ENCODE measurements at places on chromosomes 13 and 19.

DNA sequence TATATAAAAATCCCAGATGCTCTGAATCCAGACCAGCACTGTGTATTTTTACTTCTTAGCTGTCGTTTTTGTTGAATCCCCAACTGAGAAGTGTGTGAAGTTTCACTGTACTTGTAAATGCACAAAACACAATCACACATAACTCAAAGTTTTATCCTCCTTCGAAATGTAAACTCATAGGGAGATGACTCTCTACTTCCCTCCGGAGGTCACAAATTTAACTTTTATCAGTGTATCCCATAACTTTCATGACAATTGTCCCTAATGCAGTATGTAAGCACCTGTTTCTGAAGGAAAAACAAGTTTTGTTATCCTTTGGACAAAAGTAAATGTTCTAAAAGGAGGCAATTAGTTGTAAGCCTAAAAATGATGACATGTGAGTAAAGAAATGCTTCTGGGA, 665.0 kb upstream of the SLITRK6 start:
- DNase-seq: no peak

GRCh38 chr19:57812226-57812625, 2.5 kb downstream of the ZNF552 start:
- no peak for DNase-seq

DNA sequence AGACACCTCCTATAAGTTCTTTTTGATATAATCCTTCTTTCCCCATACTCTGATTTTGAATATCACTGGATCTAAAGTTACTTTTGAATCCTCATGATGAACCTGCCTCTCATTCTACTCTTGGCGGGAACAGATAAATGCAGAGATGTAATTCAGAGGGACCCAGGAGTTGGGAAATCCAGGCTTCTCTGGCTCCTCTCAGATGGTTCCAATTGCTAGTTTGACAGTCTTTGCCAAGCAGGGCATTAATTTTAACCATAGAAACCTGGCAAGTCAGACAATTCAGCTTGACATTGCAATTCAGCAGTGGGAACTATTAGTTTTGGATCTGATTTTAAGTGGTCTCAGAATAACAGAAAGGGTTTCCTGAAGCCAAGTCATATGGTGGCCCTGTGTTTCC, 67.3 kb upstream of the KLF12 start:
- DNase-seq: no peak

DNA sequence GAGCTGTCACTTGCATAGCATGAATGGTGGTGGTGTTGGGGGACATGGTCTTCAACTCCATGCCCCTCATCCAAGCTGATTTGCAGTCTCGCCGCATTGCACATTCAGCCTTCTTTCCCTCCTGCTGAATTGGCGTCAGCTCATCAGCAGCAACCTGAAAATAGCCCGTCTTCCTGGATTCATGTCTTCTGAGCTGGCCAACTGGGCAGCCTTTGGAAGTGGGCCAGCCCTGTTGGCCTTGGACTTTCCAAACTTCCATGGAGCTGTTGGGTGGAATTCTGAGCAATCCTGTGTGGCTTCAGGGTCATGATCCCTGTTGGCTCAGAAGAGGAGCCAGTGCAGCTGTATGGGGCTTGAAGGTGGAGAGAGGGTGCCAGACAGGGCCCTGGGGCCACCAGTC, 68.8 kb downstream of the ZNF536 start:
- DNase-seq: peak; percentile 5

- no peak for DNase-seq
These were observed 4.3 kb downstream of the GRK1 start for GRCh38 chr13:113671066-113672001.

GRCh38 chr13:65894049-65894448, 1336.1 kb downstream of the PCDH9 start:
- DNase-seq: no peak

DNA sequence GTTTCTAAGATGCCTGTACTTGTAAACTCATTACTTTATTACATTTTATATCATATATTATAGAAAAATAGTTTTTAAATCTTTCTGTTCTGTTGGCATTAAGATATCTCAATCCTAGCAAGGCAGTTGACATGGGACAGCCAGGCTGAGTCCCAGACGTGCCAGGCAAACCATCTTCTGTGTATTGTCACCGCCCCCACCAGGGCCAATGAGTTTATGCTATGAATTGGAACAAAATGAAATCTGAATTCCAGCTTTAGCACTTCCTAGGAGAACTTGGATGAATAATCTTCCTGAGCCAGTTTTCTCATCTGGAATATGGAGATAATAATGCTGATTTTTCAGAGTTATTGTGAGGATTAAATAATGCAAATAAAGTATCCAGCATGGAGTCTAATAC, 79.9 kb upstream of the GSX1 start:
- no peak for DNase-seq

GRCh38 chr19:5971714-5972354, 6.1 kb downstream of the RANBP3 start:
- no peak for DNase-seq

DNA sequence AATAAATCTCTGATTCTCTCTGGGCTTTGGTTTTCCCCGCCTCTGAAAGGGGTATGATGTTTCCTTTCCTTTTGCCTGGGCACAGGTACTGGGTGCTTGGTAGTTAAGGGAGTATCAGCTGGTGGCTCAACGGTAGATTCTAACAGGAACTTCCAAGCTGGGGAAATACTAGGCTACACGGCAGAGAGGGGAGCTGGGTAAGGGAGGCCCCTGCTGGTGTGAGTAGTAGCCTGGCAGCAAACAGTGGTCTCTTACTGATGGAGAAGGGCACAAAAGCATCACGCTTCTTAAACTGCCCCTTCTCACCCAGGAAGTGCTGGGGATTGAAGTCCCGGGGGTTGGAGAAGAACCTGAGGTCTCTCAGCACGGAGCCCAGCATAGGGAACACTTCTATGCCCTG, 26.9 kb upstream of the CYP2A7 start:
- no peak for DNase-seq

DNA sequence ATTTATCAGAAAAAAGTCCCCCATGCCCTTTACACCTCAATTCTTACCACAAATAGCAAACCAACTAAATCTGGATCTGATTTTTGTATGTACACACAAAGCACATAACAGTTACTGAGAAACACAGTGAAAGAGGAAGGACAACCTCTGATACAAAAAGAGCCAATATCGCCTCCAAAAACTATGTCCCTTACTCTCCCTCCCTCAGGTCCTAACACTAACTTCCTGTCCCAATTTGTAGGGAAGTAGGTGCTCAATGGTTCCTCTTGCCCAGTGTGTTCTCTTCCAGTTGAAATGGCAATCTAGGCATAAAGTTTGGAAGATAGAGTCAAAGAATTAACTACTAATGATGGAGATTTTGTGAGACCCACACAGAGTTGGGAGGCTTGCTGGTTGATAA, 15.8 kb upstream of the FPR3 start:
- DNase-seq: no peak

DNA sequence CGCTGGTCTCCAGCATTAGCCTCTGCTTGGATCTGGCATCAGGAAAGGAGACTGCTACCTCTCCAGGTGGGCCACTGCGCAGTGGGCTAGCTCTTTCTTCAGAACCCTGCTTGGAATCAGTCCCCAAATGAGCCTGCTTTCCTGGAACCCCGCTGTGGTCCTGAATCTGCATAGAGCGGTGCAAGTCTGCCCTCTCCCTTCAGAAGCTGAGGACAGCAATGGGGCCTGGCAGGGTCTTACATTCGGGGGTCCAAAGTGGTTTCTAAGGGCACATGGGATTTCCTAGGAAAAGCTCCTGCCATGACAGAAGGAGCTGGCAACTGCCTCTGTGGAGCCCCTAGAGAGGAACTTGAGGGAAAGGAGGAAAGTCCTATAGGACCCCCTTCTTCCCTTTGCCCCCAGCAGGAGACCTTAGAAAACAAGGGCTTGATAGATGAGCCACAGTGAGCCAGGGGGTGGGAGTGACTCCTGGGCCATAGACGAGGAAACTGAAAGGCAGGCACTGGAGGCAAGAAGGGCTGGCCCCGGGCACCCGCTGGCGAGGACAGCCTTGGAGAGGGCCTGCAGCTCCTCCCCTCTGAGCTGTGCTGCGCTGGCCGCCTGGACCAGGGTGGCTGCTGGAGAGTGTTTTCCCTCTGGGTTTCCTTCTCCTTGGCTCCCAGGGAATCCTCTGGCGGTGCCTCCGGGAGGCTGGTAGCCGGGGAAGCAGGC, 1.4 kb upstream of the VSTM2B start:
- DNase-seq: no peak

DNA sequence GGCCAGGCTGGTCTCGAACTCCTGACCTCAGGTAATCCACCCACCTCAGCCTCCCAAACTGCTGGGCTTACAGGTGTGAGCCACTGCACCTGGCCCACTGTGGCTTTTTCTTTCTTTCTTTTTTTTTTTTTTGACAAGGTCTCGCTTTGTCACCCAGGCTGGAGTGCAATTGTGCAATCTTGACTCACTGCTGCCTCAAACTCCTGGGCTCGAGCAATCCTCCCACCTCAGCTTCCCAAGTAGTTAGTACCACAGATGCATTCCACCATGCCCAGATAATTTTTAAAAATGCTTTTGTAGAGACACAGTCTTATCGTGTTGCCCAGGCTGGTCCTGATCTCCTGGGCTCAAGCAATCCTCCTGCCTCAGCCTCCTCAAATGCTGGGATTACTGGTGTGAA, 12.1 kb upstream of the FCGBP start:
- peak; percentile 13 for DNase-seq

DNA sequence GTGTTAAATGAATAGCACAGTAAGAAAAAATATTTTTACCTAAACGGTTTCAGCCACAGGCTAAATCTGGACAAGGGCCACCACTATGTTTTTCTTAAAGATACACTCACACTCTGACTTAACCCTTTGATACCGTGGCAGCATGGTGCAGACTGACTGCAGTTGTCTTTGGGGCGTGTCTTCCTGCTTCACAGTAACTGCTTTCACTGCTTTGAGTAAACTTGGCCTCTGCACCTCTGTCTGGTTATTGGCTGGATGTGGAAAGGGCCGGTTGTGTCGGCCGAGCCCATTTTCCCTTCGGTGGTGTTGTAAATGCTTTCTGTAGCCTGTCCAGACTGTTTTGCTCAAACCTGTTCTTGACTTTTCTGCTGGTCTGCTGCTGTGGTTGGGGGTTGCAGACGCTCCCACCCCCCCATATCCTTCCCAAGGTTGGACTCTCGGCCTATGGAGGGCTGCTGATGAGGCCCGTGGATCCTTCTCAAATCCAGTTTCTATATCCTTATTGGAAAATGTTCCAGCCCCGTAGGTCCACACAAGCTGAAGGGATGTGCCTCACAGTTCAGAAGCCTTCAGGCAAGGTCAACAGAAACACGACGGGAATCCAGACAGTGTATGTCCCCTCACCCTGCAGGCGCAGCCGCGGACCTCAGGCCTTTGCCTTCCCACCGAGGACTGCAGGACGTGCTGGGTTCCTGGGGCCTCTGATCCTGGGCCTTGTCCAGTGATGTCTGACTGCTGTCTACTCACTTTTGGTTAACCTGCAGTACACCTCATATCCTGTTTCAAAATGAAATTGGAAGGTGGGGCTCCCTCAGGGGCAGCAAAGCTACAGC, 90.2 kb upstream of the RNF113B start:
- no peak for DNase-seq

DNA sequence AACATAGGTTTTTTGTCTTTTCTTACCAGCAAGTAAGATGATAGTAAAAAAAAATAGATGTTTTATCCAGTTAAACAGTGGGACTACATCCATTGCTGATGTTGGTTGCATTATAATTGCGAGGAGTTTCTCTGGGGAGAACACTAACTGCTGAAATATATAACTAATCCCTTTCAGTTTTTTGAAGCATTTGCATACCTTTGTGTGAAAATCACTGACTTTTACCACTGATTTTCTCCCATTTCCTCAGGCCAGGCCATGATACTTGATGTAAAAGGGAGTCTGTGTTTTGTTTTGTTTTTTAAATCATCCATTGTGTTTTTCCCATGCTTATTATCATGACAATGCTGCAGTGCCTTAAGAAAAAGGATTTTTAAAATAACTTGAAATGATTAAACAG, 699.5 kb downstream of the PCDH9 start:
- no peak for DNase-seq

DNA sequence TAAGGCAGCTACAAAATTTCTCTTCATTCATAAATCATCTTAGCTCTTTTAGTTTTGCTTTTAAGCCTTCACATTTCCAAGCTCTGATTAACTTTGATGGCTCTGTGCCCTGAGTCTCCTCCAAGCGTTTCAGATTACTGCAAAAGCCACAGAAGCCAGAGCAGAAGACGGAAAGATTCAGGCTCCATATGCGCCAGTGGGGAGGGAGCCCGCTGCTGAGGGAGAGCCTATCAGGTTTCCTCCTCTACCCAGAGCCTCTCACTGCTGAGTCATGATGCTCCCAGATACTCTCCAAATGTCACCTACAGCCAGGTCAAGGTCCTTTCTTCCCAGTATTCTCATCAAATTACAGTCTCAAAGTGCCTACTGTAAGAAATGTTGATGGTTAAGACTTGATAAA, 193.6 kb downstream of the RAP2A start:
- DNase-seq: peak; percentile 79

DNA sequence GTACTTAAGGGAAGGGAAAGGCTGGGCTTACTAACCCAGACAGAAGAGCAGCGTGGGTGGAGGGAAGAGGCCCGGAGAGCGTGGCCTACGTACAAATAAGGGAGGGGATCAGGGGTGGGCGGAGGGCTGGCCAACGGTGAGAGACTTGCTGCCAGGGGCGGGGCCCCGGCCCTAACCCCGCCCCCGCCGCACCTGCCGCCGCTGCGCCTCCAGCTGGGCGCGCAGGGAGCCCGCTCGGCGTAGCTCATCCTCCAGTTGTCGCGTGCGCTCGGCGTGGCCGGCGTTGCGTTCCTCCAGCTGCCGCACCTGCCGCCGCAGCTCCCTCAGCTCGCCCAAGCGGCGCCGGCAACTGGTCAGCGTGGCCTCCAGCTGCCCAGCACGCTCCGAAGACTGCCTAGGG, 5.7 kb downstream of the HOOK2 start:
- DNase-seq: no peak

DNA sequence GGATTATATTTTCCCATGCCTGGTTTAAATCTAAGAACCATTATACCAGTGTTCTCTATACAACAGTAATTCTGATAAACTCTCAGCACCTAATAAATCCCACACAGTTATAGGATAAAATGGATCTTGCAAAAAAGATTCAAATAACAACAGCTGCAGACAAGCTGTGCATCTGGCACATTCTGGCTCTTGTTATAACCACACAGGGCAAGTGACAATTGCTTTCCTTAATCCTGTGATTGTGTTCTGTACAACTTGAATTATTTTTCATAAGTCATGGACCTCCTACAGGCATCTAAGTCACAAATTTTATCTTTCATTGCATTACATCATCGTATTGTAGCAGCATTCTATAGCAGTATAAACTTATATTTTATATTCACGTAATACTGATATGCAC, 948.3 kb downstream of the SLITRK1 start:
- no peak for DNase-seq

GRCh38 chr19:53521373-53522202, 16.4 kb upstream of the ZNF331 start:
- DNase-seq: no peak

- DNase-seq: peak; percentile 15
These were observed 1.1 kb downstream of the SYDE1 start for GRCh38 chr19:15108145-15108844.

GRCh38 chr13:29674532-29674931, 79.0 kb upstream of the SLC7A1 start:
- DNase-seq: no peak

- DNase-seq: peak; percentile 86
These were observed 31.2 kb downstream of the NLRP12 start for GRCh38 chr19:53792721-53793433.

GRCh38 chr13:39349391-39349960, 253.5 kb downstream of the LHFPL6 start:
- DNase-seq: no peak

GRCh38 chr13:30735872-30736175, 481 bp downstream of the ALOX5AP start:
- no peak for DNase-seq

- no peak for DNase-seq
These were observed 11.7 kb downstream of the NOP53 start for GRCh38 chr19:47756953-47757608.

Data from M059J (cell line).